SIG-M5 (cell line): ENCODE measurements at places on chromosomes 3 and 15.

DNA sequence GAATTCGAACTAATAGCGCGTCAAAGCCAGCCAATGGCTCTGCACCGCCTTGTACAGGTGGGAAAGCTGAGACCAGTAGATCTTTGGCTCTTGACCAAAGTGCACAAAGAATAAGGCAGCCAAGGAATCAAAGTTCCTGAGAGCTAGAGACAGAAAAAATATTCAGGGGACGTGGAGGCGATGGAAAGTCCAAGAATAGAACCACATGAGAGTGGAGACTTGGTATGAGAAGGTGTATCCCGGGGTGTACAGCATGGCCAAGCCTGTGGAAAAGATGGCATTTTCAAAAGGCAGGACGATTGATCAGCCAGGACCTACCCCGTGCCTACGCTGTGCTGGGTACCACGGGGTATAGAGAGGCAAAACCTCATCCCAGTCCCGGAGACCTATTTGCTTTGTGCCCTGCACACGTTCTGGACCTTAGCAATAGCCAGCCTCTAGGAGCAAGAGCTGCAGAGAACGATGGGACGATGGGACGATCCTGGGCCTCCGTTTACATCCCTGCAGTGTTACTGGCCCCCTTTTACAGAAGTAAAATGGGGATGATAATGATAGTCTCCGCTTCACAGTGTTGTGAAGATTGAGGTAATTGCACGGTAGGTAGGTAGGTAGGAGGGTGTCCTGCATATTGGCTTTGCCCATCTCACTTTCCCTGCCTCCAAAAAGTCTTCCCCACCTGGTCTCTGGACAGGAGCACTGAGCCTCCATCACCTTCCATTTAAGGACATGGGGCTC, 583 bp upstream of the RBSN start:
- DNase-seq: no peak

DNA sequence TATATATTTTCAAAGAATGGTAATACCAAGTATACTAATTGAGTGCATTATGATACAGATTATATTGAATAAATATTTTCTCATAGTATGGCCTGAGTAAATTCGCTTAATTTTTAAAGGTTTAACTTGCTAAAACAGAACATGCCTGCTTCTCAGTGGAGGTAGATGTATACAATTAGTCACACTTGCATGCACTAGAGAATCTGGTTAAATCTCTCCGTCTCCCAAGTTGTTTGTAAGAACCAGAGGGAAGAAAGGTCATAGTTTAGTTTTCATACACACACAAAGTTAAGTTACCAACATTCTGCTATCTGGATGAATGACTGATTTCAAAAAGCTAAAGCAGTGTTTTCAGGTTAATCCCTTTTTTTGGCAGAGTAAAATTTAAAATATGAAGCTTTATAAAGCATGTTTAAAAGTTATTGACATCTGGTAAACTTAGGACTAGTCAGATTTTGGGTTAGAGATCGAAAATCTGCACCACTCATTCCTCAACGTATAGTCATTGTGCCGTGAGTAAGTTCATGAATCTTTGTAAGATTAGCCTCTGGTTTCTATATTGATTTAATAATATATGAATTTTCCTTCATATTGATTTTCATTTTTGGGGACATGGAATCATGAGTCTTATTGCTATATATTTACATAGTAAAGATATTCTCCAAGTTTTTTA, 117.6 kb upstream of the SAMMSON start:
- DNase-seq: no peak

- DNase-seq: no peak
These were observed 515.3 kb downstream of the EPHB1 start for GRCh38 chr3:135310317-135310716.

- DNase-seq: no peak
These were observed 2.9 kb upstream of the P2RY12 start for GRCh38 chr3:151387432-151387831.

GRCh38 chr3:50164984-50165909, 10.1 kb downstream of the SEMA3F start:
- DNase-seq: no peak

DNA sequence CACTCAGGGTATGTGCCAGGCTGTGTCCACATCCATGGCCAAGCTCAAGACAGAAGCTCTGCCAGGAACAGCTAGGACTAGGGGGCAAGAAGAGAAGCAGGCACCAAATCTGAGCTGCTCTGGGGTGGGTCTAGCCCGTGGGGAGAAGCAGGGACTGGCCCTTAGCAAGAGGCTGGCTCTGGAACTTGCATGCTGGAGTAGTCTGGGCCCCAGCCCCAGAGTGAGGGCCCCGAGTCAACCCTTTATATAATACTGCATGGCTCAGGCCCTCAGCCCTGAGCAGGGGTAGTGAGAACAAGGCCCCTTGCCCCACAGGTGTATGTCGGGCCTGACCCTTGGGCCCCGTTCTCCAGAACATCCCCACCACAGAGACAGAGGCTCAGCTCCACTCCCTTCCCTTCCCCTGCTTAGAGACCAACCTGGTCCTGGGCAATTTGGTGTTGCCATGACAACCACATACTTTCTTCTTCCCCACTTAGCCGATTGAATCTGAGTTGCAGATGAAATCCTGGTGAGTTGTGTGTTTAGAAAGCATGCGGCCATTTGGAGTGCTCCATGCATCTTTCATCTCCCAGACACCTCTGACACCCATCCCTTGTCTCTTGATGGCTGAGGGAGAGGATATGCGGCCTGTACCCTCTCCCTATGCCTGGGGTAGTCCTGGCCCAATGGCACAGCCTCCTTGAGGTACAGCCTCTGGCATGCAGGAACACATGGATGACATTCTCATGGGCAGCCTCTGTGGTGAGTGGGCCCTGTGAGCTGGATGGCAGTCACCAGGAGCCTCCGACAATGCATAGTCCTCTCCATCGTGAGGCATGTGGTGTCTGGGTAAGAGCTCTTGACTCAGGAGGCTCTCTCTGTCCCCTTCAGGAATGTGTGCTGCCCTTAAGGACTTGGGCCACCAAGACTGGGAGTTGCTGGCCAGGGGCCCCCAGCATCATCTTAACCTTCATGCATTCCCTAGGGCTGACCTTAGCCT, 29.2 kb upstream of the SFMBT1 start:
- DNase-seq: no peak

DNA sequence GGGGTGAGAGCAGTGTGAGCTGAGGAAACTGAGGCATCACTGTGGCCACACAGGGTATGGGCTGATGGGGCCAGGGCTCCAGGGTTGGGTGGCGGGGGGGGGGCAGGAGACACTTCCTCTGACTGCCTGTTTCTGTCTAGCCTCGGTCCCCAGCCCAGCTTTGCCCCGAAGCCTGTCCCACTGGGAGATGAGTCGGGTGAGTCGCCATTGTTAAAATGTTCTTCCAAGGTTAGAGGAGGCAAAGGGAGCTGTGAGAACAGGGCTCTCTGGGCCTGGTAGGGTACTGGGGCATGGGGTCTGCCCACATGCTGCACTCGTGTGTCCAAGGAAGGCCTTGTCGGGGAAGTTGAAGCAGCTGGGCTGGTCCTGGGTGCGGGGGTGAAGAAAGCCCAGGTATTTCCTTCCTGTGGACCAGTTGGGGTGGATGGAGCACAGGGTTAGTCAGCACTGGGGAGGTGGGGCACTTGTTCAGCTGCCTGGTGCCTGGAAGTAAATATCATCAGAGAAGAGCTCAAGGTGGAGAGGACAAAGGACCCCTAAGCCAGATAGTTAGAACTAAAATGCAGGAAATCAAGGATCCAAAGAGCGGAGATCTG, 8.3 kb upstream of the JMJD7 start:
- DNase-seq: no peak

GRCh38 chr3:55604402-55604801, 117.3 kb upstream of the WNT5A start:
- DNase-seq: no peak

DNA sequence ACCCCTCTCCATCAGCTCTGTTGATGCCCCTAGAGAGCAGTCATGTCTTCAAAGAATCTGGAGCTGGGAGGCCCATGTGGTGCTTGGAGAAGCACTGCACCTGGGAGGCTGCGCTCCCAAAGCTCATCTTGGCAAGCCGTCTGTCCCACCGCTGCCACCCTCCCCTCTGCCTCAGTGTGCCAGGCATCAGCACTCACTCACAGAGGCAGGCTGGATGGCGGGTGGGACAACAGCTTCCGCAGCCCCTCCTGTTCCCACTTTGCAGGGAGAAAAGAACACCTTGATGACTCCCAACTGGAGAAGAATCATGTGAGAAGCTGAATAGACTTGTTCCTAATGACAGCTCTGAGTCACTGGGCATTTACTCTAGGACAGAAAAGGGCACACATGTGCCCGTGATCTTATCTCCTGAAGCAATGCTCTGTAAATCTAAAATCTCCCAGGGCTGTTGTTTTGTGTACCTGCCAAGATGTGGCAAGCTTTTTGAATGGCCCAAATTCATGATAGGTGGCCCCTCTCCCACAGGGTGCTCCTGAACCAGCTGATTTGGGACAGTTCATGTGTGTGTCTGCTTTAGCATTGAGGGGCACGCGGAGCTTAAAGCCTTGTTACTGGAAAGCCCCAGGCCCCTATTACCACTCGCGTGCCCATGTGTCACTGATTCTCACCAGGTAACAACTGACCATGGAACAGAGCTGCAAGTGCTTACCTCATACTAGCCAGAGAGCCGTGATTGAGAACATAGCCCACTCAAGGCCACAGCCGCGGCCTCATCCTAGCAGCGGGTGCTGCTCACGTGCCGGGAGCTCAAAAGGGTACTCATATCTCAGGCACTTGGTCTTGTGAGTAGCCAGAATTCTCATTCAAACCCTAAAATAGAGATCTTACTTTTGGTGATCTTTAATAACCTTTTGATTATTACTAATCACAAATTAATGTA, 104.4 kb downstream of the DNAJB8 start:
- no peak for DNase-seq

DNA sequence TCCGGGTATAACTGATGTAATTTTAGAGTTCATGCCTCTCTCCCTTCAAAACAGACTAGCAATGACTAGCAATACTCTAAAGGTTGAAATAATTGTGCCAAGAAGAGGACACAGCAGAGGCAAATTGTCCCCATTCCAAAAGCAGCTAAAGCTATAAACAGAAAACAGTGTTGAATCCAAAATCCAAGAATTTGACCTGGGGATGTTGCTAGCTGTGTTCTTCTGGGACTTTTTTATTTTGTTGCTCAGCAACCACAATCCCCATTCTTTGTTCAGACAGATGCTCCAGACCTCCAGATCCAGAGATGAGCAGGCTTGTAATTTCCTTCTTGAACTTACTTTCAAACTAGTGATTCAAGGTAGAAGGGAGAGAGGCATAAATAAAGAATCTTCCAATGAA, 191.5 kb downstream of the FOXB1 start:
- DNase-seq: no peak

DNA sequence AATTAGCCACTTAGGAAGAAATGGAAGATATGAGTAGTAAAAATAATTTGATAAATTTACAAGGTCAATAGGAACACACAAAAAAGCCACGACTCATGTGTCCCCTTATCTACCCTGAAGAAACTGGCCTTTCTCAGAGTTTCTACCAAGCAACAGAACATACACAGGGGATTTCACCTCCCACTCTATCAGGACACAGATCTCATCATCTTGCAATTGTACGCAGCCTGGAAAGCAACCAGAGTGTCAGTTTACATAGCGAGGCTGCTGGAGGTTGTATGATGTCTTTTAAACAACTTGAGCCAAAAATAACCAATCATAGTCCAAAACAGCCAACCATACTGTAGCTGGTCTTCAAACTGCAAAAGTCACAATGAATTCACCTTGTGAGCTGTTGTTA, 19.7 kb upstream of the LMOD3 start:
- DNase-seq: no peak

DNA sequence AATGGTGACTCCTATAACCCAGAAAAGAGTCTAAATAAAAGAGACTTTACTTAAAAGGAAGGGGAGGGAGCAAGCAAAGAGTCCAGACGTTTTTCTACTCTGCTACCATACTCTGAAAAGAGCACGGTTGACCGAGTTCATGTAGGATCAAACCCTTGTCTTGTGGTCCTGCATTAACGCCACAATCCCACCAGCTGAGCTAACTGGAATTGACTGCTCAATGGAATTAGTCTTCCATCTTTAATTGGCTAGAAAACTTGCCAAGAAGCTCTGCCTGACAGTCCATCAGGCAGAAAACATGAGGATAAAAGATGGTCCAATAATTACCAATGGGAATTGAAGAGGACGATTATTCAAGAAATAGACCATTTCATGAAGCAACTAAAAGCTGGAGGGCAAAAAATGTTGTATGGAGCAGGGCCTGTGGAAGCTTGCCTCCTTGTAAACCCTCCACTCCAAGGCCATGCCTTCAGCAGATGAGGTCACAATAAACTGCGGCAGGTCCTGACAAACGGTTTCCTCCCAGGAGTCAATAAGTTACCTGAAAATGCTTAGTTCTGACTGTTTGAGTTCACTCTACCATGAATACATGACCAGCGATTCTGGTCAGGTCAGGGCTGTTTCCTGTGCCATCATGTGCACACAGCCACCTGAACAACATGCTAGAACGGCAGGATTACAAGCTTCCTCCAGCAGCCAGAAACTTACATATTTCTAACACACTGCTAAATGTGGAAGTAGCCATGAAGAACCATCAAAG, 35.6 kb upstream of the ARHGEF3 start:
- DNase-seq: no peak

GRCh38 chr3:51378726-51379125, 6.4 kb upstream of the MANF start:
- no peak for DNase-seq

GRCh38 chr15:64856429-64857145, 14.9 kb downstream of the PLEKHO2 start:
- no peak for DNase-seq

DNA sequence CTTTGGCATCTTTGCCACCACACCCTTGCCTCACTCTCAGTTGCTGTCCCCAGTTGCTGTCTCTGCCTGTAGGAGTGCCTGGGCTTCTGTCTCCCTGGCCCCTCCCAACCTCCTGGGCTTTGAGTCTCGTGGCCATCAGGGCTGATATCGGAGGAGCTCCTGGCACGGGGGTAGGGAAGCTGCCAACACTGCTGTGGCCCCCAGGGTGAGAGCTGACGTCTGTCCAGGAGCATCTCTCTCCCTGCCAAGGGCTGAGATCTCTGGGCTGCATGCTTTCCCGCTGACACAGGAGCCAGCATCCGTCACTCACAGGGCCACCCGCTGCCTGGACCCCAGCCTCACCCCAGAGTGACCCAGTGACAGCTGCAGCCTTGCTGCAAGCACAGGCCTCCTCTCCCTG, 47.4 kb downstream of the EXOG start:
- no peak for DNase-seq

DNA sequence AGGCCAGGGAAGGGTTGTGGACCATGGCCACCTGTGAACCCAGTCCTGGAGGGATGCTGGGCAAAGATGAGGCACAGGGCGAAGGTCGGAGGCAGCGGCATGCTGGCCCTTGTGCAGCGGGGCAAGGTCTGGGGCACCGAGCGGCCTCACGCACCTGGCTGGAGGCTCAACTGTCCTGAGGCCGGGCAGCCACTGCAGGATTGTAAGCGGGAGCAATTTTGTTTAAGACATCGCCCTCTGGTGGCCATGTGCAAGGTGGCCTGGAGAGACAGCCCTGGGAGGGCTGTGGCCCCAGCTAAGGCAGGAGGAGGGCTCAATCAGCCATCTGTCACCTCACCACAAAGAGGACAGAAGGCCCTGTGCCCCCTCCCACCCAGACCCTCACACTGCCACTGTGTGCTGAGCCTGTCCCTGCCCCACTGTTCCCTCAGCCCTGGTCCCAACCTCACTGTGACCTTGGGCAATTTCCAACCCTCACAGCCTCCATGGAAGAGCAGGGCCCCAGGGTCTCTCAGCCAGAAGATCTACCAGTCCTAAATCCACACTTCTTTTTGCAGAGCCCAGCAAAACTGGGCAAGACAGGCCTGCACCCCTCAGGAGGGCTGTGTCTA, 46.2 kb downstream of the TPRA1 start:
- no peak for DNase-seq
